ENCODE measurements at places on chromosomes 6 and 20. TPM values are rescaled to one million over a fixed set of nuclear protein-coding genes. Genes with fewer than 3 reads are reported as not detected.

- no peak for DNase-seq
Observed at GRCh38 chr6:135774006-135774405, 77.5 kb upstream of the PDE7B start.

DNA sequence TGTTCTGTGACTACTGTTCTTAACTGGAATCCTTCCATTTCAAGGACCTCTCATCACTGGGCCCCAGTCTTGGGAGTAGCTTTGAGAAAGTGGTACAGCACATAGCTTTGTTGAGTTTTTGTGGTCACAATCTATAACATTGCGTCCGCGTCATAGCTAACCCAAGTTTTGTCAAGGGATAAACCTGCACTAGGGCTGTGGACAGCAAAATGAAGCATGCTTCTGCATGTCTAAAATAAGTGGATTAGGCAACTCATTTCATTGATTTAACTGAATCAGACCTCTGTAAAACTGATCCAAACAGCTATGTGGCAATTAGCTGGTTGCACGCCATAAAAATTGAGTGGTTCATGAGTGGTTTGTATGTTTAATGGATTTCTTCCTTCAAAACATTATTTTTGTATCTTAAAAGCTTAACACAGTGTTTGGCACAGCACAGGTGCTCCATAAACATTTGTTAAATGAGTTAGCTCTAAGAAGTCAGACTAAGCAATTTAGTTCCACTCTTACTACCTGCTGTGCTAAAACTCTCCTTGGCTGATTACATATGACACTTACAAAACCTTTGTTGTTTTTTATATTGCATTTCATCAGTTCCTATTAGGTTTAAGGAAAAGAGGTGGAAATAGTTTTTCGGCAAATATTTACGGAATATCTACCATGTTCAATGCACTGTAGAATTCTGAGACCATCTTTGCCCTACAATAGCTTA is 160.3 kb upstream of the ATXN1 start:
- DNase-seq: no peak

DNA sequence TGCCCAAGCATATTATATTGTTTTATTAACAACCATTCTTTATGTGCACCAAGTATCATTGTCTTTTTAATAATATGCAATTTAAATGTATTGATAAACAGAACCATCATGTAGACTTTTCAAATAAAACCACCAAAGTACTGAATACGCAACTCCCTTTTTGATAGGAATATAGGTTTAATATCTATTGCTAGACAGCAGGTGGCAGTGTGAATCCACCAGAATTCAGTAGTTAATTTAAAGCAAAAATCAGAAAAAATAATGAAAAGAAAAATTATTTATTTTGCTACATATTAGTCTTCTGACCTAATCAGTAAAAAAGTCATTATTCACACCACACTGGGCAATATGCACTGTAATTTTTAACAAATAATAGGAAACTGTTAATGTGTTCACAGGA is 143.7 kb downstream of the KLHL32 start:
- peak; percentile 22 for DNase-seq

- no peak for DNase-seq
Observed at GRCh38 chr20:63942250-63942951, 13.8 kb downstream of the UCKL1 start.

DNA sequence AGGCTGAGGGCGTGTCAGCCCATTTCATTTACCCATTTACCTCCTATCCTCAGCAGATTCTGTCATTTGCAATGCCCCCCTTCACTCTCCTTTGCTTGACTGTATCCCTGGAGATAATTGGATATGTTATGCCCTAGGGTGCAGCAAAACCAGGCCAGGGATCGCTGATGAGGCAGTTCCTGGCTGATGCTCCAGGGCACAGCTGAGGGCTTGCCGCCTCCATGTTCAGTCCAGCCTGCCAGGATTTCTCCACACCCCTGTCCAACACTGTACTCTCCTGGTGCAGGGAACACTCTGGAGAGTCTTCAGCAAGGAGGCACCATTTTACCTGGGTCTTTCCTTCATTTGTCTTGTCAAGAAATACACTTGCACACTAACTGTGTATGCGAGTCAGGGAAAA is 532.1 kb upstream of the CHD6 start:
- peak; percentile 37 for DNase-seq

DNA sequence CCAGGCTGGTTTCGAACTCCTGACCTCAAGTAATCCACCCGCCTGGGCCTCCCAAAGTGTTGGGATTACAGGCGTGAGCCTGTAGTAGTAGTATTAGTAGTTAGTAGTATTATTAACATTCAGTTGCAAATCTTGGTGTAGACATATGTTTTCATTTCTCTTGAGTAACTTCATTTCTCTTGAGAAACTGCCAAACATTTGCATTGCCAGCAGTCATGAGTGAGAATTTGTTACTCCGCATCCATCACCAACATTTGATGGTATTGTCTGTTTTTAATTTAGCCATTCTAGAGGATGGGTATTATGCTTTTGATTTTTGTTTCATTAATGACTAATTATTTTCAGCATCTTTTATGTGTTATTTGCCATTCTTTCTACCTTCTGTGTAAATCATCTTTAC is 1.5 kb upstream of the ERVFRD-1 start:
- DNase-seq: no peak

GRCh38 chr20:4158466-4159050 is 143.2 kb upstream of the RNF24 start:
- DNase-seq: no peak

DNA sequence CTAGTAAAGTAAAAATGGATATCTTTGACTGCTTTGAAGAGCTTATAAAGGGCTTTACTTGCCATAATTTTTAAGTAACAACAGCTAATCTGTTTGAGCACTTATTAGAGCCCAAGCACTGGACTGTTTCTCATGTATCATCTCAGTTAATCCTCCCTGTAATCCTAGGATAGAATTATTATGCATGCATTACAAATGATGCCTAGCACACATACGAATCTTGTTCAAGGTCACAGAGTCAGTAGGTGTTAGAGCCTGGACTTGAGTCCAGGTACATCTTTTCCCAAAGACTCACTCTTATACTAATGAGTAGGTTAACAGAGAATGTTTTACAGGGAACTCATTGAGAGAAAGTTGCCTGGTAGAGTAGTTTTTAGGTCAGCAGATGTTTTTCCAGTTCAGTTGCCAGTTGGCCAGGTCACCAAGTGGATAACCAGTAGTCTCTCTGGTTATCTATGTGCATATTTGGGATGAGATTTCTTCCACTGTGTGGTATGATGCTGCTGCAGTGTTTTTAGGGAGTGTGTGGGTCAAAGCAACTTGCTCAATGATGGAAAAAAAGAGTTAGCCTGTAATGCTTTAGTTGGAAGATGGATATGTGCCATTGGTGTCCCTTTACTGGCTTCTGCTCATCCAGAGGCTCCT is 32.3 kb upstream of the LAMA4 start:
- no peak for DNase-seq

FNDC11 gene
- polyA plus RNA-seq: 5.5 TPM

All from SK-N-SH (cell line).